ENCODE measurements at places on chromosomes 1 and 21.

GRCh38 chr1:184194236-184194635, 142.7 kb downstream of the TSEN15 start:
- DNase-seq = no peak

DNA sequence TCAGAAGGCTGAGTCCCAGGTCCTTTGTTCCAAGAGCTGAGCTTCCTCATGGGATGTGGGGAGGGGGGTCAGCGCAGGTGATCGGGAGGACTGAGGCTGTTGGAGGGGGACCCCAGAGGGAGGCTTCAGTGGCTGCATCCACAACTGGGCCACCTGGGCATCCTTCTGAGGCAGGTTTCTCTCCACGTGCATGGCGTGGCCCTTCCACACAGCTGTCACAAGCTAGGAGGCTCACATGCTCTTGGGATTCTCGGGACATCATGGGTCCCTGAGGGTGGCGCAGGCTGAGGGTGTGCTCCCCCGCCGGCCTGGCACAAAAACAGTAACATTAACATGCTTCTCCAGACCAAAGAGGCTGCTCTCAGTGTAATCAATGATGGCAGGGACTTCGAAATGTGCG, 229.6 kb upstream of the AJAP1 start:
- no peak for DNase-seq

GRCh38 chr21:46322351-46323226, 1.1 kb downstream of the C21orf58 start:
- no peak for DNase-seq

DNA sequence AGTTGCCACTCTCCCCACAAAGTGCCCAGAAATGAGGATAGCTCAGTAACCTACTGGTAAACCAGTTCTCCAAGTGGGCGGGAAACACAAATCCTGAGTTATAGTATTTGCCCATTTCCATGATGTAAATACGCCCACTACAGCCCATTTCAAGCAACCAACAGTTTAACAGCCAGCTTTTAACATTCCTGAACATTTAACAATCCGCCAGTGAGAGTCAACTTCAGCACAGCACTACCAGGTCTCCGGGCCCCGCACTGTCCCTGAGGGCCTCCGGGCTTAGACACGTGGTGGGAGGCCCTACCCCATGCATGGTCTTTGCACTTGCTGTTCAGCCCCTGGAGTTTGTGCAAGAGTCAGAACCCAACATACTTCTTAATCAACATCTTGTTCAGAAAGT, 132.0 kb upstream of the CTTNBP2NL start:
- no peak for DNase-seq

DNA sequence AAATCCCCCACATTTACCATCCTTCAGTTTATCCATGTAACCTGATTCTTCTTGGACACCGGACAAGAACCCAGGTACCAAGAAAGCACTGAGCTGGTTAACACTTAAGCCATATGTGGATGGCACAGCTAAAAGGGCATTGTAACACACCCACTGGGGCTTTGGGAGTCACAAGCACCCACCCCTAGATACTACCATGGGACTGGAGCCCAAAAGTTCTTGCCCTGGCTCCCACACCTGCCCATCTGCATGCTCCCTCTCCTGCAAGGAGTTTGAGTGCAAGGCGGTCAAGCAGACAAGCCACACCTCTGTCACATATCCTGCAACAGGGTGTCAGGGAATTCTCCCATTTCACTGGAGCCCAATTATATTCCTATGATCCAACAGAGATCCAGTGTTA, 270.1 kb downstream of the USH2A start:
- no peak for DNase-seq
